ENCODE measurements at places on chromosomes 12 and 14. TPM values are rescaled to one million over a fixed set of nuclear protein-coding genes. Genes with fewer than 3 reads are reported as not detected.
A peak's percentile ranks its signal among the peaks of the same experiment; 100 is the strongest.

GRCh38 chr12:28941248-28941647 is 207.8 kb upstream of the FAR2 start:
- no peak for DNase-seq

DNA sequence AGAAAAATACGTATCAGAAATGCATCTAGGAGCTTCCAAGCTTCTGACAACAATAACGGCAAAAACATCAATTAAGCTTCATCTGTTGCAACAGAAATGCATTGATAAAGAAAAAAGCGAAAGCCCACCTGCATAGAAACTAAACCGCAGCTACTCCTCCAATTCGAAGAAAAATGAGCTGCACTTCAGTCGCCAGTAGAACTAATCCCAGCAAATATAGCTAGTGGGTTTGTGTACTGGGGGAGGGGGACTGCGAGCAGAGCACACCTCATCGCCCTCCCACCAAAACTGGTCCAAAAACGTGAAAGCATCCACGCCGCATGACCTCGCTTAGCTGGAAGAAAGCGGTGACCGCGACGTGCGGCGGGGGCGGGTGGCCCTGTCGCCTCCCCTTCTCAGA is 1.2 kb downstream of the SLC35F4 start:
- DNase-seq, result no peak

DNA sequence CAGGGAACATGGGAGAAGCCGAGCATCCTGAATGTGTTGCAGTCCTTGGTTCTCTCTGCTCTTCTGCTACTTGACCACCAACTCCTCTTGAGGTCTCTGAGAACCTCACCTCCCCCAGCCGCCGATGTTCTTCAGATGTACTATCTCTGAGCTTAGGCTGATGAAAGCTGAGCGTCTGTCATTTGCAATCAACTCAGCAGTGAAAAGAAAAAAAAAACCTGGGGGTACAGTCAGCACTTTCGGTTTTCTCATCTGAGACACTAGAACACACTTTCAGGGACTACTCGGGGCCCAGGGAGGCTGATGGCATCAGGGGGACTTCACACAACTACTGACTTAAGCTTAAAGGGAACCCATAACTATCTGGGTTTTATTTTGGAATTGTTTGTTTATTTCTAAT is 9.6 kb upstream of the FLVCR2 start:
- no peak for DNase-seq

DNA sequence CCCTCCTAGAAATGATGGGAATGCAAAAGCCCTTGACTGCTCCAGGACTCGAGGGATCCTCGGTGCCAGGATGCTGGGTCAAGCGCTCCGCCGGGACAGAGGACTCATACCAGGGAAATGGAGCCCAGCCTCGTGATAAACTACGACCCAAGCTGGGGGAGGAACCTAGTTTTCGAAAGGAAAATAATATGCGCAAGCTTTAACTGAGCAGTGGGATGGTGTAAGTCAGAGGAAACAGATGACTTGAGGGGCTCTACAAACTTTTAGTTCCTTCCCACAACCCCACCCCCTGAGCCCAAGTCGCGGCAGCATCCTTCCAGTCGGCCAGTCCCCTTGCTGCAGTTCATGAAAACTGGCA is 654 bp upstream of the SUPT16H start:
- DNase-seq, result no peak

DNA sequence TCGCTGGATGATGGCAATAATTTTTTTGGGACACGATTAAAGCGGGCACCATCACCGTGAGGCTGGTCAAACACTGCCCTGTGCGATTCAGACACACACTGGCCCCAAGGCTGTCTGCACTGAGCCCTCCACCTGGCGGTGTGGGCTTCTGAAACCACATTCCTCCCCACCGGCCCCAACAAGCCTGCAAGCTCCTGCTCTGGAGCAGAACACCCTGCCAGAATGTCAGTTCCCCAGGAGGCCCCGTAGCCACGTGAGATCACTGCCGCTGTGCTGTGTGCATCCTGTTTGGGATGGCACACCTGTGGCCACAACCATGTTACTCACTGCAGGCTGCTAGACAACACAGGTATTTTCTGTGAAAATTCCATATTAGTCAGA is 7.9 kb downstream of the GSC start:
- DNase-seq, result no peak

DNA sequence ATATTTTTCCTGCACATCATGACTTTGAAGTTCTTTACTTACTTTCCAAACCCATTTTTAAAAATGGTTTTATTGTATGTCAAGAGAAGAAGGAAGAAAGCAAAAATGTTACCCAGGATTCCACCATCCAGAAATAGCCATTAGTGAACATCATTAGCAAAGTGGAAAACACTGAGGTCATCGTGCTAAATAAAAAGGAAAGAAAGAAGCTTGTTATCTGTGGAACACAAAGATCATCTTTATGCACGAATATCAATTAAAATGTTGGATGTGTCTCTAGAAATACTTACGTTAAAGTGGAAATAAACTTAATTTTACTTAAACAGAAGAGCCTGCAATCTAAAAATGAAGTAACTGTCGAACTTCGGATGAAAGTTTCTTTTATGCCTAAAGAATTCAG is 27.3 kb downstream of the SFSWAP start:
- DNase-seq, result no peak

DNA sequence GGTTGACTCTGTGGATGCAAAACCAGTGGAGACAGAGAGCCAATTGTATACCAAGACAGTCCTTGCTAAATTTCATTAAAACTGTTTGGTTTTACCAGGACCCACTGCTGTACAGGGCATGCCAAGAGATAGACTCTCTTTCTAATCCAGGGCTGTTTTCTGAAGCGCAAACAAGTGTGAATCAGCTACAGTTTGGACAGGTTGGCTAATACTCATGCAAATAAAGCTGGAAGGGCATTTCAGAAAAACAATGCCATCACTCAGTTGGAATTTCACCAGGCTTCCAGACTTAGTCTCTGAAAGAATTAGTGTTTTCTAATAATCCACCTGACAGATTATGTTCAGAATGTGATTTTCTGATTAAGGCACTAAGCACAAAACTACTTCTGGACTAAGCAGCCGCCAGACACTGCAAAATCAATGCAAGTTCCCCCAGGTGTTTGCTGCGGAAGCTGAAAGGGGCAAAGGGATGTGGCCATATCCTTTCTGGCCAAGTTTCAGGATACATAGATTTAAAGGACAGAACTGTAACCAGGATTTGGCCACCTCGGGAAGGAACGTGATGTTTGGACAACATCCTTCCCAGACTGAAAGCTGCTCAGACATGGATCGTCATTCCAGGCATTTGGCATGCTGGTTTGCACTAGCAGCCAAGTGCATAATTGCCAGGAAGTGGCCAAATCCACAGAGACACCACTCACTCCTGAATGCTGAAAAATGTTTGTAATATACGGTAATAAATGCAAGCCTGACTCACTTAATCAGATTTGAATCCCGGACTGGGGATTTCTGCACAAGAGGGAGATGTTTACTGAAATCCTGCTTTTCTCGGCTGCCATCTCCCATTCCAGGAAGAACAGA is 32.0 kb upstream of the CDKN3 start:
- DNase-seq, result peak; percentile 56

GRCh38 chr14:94389104-94389469 is 685 bp upstream of the SERPINA1 start:
- no peak for DNase-seq

DNA sequence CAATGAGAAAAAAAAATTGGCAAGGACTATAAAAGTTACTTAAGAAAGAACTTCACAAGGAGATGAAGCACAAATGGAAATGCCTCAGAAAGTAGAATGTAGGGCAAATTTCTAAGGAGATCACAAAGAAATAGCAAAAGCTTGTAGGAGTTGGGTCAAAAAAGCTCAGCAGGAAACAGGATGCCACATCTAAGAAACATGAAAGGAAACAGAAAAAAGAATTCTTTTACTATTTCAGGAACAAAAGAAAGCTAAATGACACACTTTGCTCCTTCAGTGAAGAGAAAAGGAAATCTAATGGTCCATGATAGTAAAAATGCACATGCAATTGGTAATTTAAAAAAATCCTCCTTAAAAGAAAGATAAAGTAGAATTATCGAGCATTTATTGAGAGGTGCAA is 452.1 kb upstream of the GARIN6 start:
- no peak for DNase-seq

Gene CRIP2
- 699 TPM for total RNA-seq
